ENCODE measurements at places on chromosomes 16 and 17.

GRCh38 chr17:66595893-66596292 is 239.0 kb upstream of the CACNG5 start:
- DNase-seq = no peak

- DNase-seq = no peak
Measured at GRCh38 chr17:27315796-27316465, 22.0 kb downstream of the WSB1 start.

- DNase-seq = no peak
Measured at GRCh38 chr17:75565066-75565465, 22.5 kb upstream of the MYO15B start.

DNA sequence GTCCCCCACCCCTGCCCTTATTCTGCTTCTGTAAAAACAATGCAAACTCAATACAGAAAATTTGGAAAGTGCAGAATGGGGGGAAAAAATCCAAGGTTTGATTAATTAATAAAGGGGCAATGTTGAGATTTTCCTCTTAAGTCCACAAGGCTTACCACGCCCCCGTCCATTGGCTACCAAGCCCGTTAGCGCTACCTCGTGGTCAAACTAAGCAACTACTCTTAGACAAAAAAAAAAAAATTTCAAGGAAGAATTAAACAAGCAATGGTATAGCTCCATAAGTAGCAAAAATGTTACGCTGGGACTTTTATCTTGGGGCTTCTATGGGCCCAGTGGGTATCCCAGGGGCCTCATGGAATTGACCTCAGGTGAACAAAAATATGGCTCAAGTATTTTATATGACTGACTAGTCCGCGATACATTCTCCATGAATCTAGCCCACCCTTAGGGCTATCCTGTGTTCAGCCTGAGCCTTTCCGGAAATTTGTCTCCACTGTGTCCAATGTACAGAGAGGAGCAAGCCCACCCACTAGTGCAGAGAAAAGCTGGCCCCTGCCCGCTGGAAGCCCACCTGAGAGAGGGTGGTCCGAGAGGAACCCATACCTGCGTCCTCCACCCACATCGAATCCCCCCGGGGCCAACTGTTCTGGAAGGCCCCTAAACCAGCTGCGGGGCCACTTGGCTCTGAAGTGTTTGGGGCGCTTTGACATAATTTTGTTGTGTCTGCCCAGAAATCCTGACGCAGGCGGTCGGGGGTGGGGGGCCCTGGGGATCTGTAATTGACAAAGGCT is 19.1 kb upstream of the TEX2 start:
- DNase-seq = peak; percentile 38

- DNase-seq = no peak
Measured at GRCh38 chr16:24971718-24972117, 43.5 kb downstream of the ARHGAP17 start.

GRCh38 chr16:29307598-29308507 is 98.7 kb downstream of the NPIPB11 start:
- no peak for DNase-seq

DNA sequence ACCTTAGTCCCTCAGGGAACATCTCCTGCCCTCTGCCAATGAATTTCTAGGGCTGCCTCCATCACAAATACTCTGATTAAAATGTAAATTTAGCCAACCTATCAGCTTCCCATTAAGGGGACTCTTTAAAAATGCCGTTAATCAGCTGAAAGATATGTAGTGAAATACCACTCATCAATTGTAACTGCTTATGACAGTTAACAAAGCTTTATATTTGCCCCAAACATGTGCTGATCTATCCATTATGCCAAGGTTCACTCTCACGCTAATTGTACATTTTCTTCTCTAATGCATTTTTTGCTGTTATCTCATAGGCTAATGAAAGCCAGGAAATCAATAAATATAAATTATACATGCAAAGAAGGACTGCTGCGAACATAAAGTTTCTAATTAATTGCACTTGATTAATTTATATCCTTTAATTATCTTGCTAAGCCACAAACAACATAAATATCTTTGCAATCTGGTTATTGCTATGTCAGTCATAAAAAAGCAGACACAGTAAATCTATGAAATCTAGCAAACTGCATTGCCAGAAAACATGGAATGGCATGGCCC is 601.4 kb upstream of the SALL1 start:
- no peak for DNase-seq

DNA sequence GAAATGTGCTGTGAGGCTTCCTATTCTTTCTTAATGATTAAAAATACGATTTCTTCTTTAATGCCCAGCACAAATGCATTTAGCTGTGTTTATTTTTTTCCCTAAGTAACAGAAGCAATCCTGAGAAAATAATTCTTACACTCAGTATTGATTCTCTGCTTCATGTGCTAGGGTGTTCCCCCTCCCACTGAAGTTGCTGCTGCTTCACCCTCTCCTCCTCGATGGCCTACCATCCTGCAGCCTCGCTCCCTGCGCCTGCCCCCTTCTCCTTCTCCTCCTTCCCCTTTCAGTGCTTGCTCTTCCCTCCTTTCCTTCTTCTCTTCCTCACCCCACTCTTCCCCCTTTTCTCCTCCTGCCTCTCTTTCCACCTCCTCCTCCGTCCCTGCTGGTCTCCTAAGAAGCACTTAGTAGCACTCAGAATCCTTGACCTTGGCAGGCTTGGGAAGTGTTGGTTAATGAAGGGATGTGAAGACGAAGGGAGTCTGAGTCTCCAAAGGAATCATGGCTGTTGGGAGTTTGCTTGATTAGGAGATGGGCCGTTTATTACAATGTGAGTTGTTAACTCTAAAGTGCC is 119.7 kb downstream of the RPTOR start:
- no peak for DNase-seq

DNA sequence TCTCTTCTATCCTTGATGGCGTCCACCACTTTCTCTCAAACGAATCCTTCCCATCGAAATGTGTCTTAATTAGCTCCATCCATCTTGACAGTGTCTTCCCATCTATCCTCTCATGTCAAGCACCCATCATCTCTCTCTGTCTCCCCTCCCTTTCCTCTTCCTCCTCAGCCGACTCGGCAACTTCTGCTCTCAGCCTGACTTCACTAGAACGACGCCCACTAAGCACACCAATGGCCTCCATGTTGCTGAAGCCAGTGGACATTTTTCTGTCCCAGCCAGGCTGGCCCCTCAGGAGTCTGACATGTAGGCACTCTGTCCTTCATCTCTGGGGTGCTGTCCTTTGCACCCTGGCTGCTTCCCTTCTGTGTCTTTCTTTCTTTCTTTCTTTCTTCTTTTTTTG is 2.5 kb upstream of the SPATA20 start:
- no peak for DNase-seq

DNA sequence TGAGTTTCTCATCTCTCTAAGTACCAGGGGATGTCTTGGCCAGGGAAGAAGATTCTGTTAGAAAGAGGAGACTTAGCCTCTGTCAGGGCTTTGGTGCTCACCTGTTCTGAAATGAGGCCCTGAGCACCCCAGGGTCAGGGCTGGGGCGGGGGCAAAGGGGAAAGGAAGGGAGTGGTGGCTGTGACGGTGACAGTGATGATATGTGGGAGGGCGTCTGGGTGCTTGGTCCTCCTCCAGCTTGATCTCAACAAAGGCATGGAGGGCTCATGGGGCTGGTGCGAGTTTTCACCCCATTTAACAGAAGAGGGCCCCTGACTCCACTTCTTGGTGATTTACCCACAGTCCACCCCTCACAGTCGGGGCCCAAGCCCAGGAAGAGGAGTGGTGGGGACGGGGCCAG is 15.1 kb downstream of the SOX8 start:
- no peak for DNase-seq

GRCh38 chr17:68403122-68403521 is 54.2 kb downstream of the WIPI1 start:
- no peak for DNase-seq

- DNase-seq = no peak
Measured at GRCh38 chr17:8872705-8873435, 5.4 kb upstream of the PIK3R6 start.

DNA sequence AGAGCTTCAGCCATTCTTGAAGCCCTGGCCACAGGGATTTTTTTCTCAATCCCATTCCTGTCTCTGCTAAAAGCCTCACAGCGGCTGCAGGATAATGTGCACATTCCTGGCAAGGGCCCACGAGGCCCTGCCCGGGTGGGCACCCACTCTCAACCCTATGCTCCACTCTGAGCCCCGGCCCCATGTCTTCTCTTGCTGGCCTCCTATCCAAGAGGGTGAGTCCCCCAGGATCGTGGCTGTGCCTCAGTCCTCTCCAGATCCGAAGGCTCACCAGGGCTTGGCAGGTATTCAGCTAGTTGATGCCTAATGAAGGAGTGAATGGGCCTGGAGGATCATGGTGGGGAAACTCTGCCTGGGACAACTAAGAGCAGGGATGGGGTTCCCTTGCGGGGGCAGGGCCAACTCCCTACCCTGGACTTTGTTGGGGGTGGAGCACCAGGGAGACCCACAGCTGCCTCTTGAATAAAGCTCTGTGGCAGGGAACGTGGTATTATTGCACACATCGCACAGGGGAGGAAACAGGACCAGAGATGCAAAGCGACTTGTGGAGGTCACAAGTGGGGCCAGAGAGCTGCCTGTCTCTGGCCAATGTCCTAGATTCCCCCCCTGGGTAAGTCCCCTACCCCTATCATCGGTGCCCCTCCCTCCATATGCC is 5.4 kb downstream of the ARHGAP27 start:
- no peak for DNase-seq

DNA sequence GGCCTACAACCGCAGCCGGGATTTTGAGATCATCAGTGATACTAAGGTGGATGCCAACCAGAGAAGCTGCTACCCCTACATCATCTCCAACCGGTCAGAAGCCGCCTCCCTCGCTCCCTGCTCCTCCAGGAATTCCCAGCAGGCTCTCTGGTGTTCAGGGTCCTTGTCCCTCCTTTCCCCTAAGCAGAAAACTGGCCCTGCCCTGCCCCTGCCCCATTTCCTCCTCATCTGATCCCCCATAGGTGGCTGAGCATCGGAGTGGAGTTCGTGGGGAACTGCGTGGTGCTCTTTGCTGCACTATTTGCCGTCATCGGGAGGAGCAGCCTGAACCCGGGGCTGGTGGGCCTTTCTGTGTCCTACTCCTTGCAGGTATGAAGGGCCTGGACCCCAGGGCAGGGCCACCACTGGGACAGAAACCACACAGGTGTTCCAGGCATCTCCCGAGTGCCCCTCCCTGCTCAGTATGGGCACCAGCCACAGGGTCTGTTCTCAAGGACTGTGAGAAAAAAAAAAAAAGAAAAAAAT is 29.8 kb downstream of the ANKRD40 start:
- DNase-seq = no peak

DNA sequence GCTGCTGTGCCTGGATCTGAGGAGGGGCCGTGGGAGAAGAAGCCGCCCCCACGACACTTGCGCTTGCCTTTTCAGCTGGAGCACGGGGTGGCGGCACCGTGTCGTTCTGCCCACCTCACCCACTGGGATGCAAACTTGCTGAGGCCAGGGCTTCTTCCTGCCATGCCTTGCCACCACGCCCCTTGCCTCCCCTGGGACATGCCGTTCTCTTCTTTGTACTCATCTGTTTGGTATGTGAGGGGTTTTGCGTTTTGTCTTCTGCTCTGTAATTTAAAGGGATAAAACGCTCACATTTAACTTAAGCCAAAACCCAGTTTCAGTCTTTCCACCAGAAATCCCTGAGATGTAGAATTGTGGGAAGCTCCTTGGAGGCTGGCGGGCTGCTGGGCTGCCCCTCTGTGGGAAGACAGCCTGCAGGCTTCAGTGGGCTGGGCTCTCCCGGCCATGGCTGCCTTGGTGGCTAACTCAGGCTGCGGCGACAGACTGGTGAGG is 180.2 kb downstream of the RPTOR start:
- no peak for DNase-seq

- DNase-seq = no peak
Measured at GRCh38 chr16:24524855-24525677, 14.3 kb upstream of the RBBP6 start.

DNA sequence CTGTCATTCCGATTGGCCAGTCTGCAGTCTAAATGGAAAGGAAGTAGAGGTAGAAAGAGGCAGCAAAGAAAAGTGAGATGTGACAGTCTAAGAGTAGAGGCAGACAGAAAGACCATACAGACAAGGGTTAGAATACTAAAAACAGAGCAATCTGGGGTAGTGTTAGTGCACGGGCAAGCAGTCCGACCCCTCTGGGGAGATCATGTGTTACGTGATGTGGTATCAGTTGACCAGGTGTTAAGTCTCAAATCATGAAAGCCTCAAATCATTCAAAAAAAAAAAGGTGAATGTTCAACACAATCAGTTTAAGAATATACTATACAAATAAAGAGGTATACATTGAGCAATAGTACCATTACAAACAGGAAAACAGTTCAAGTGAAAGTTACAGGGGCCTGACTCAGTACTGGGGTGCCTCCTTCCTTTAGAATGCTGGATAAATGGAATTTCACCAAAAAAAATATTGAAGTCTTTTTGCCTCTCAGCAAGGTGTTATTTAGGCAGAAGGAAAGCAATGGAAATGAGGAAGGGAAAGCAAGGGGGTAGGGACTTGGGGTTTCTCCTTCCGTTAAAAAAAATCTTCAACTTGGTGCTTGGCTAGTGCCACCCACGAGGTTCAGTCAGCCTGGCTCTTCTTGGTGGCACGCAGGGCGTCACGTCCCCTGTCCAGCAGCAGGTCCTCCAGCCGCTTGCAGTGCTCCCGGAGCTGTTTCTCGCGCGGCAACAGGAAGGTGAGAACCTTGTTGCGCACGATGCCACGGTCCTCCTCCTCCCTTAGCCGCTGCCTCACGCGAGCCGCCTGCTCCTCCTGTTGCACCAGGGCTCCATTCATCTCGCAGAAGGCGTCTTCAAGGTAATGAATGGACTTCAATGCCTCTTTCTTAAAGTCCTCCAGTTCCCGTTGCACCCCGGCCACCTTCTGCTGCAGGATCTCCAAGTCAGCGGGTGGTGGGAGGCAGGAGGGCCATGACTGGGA is 616 bp downstream of the CCDC182 start:
- DNase-seq = no peak

- no peak for DNase-seq
Measured at GRCh38 chr16:19003935-19004334, 20.2 kb downstream of the TMC7 start.

GRCh38 chr16:2497695-2498484 is 15.9 kb upstream of the ATP6V0C start:
- no peak for DNase-seq
